Activated naive CD4-positive, alpha-beta T cell (primary cell): ENCODE measurements at places on chromosomes 5 and 9.

DNA sequence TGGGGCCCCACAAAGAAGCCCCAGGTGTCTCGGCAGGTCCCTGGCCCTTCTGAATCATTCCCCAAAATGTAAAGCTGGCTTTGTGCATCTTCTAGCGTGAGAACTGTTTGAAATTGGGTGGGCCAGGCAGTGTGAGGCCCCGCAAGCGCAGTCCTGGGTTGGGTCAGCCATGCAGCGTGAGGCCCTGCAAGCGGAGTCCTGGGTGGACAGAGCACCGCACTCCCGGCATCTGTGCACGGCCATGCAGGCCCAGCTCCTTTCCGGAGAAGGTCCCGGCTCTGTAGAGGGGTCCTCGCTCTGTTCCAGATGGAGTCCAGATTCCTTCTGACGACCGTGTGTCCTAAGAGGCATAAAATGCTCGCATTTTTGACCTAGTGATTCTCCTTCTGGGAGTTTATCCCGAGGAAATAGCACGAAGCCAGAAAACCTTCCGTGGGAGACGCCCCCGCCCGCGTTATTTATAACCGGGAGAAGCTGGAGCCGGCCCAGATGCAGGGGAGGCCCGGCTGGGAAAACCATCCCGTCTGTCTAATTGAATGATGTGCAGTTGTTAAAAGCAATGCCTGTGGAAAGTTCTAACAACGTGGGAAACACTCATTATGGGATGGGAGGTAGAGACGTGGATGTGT lies 19.4 kb upstream of the NOTCH1 start:
- no peak for DNase-seq

GRCh38 chr9:72203205-72203803 lies 54.1 kb downstream of the GDA start:
- DNase-seq, result no peak

DNA sequence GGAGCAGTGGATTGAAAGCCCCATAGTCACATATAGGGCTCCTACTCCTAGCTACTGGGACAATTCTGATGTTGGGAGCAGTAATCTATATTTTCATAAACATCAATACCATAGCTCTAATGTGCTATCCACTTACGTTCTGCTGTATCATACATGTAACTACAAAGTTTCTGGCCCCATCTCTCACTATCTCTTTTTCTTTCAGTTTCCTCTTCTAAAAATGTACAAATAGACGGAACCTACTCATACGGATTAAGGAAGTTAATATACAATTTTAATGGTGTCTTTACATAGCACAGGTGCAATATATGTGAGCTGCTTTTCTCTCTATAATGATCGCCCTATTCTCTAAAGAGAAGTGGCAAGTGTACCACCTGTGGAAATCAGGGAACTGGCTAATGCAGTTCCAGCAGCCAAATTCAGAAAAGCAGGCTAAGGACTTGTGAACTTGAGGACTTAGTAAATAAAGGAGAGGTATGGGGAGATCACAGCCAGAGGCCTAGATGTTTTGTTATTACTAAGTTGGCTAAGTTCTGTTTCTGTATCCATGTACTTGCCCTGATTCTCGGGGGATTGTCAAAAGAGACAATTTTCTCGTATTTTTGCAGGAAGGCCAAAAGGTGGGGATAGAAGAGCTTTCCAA lies 1021.9 kb downstream of the CDH12 start:
- DNase-seq, result no peak

GRCh38 chr5:127428276-127428675 lies 89.2 kb upstream of the PRRC1 start:
- DNase-seq, result no peak

DNA sequence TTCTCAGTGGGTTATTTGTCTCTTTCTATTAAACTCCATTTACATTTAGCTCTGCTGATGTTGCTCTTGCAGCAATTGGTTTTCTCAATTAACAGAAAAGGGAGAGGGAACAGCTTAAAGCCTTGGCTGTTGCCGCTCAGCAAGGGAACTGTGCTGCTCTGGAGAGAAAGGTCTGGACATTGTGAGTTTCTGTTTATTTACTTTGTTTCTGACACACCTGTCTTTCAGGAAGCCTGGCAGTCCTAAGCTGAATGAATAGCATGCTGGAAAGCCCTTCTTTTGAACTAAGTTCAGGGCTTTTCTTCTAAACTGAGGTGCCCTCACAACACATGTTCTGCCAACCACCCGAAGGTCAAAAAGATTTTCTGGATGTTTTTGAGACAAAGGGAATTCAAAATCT lies 491.9 kb downstream of the PDE4D start:
- DNase-seq, result no peak

DNA sequence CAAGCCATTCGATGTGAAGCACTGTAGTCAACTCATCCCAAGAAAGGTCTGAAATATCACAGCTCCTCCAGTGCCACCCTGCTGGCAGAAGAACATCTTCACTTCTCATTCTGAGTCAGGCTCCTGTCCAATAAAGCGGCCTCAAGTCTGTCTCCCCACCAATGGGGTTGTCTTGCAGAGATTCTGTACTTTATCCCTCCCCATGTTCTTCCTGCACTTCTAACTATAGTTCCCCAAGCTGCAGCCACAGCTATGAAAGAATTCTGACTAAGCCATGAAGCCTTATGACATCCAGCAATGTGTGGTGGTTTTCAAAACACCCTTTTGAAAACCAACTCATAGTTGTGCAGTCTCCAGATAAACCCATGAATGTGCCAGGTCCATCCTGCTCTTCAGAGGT lies 6.8 kb downstream of the MACROH2A1 start:
- no peak for DNase-seq

DNA sequence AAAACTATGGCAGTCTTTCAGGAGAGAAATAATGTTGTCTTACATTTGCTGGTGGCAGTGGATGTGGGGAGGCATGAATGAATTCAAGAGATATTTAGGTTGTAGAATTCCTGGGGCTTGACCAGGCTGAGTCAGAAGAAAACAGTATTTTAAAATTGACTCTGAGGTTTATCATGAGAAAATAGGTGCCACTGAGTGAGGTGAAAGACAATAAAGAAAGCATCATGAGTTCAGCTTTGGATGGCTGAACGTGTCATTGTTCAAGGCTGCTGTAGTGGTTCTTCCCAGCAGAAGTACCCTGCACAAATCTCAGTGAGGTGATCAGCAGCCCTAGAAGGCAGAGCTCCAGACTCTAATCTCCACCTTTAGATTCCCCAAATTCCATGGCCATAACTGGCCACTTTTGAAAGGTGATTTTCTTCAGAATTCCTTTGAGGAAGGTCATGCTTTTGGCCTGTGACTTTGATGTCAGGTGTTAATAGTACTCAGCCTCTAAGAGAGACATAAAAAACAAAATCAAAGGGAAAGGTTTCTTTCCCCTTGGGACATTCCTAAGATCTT lies 395.4 kb downstream of the NTRK2 start:
- no peak for DNase-seq

GRCh38 chr5:181181650-181182565 lies 23.1 kb downstream of the TRIM7 start:
- no peak for DNase-seq

DNA sequence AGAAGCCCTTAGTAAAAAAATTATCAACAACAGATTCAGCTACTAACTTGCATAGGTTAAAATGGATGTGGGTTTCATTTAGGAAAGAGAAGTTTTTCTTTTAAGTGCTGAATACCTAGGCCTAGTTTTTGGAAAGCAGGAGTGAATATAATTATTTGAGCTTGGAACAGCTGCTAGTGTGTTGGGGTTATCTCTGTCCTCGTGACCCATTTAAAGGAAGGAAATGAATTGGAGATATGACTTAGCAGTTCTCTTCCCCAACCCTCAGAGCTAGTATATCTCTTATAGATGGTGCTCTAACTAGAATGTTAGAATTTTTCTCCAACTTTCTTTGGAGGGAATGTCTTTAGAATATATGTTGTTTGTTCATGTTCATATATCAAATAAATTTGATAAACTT lies 38.6 kb downstream of the ZNF366 start:
- DNase-seq, result no peak

DNA sequence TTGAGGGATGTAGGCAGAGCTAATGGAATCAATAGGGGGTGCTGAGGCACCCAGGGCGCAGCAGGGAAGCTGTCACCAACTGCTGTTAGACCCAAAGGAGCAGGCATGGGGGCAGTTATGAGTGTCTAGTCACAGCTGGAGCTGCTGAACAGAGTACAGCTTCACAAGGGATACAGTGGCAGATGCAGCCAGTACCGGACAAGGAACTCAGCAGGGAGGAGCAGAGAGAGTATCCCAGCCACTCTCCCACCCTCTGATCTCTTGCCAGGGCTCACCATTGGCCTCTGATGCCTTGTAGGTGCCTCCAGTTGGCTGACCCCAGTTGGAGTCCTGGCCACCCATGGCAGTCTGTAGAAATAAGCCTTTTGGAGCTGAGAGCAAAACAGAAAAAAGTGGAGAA lies 42.6 kb upstream of the HSPB3 start:
- DNase-seq, result no peak

DNA sequence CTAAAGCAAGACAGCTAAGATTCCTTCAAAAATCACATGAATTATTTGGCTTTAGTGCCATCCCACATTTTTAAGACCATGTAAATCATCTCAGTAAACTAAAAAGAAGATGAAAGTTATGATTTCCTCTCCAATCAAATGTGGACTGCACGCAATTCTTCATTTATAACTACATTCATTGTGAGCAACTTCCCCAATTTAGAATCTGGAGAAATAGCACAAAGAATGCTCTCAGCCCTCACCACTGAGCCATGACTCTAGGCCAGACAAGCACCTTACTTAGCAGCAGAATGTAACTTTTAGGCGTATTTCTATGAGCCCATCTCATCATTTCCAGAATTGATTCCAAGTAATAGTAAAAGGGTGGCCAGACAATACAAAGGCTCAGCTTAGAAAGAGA lies 616.6 kb downstream of the TLE1 start:
- no peak for DNase-seq

DNA sequence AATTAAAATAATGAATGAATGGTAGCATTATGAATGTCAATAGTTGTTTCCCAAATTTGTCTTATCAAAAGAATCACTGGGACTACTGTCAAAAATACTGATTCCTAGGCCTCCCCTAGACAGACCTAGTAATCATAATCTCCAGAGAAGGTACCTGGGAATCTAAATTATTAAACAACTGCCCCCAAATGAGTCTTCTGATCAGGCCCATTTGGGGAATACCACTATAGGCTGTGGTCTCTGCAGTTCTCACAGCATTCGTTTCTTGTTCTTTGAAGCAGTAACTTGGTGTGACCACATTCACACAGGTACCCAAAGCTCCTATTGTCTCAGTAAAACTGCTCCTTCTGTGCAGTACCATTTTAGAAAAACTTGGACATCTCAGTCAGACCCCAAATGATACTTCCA lies 230.9 kb downstream of the PIK3R1 start:
- no peak for DNase-seq

DNA sequence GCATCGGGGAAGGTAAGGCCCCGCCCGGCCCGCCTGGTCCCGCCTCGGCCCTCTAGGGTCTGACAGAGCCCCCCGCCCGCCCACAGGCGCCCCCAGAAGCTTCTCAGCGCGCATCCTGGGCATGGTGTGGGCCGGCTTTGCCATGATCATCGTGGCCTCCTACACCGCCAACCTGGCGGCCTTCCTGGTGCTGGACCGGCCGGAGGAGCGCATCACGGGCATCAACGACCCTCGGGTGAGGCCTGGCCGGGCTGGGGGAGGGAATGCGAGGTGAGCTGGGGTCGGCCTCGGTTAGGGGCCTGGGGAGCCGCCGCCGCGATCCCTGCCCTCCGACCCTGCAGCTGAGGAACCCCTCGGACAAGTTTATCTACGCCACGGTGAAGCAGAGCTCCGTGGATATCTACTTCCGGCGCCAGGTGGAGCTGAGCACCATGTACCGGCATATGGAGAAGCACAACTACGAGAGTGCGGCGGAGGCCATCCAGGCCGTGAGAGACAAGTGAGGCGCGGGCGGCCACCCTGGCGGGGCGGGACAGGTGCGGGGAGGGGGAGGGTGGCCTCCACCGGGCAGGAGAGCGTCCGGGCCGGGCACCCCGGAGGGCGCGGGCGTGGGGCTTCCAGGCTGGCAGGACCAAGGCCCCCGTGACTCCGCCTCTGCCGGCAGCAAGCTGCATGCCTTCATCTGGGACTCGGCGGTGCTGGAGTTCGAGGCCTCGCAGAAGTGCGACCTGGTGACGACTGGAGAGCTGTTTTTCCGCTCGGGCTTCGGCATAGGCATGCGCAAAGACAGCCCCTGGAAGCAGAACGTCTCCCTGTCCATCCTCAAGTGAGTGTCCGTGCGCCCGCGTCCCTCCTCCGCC lies 7.1 kb downstream of the LRRC26 start:
- no peak for DNase-seq

GRCh38 chr9:134429007-134429406 lies 102.8 kb downstream of the RXRA start:
- DNase-seq, result no peak

GRCh38 chr9:20491612-20492011 lies 130.7 kb downstream of the MLLT3 start:
- DNase-seq, result no peak

DNA sequence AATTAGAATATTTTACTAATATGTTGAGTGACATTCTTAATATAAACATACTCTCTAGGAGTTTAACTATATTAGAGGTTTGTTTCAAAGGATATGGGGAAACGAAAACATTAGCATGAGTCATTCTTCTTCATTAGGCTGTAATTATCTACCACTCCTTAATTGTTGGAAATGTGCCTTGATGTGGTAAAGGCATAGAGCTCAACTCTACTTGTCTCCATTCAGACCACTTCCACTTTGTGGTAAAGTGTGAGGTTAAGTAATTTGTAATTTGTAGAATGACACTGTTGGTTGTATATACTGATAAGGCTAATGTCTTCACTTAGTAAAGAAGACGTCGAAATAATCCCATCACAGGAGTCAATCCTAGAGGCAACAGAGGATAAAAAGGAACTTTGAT lies 58.1 kb downstream of the HAPLN1 start:
- DNase-seq, result no peak

GRCh38 chr5:98721231-98721928 lies 52.1 kb upstream of the RGMB start:
- DNase-seq, result no peak

- no peak for DNase-seq
Observed at GRCh38 chr9:114844766-114845165, 38.9 kb upstream of the TNFSF15 start.
